ENCODE measurements at places on chromosomes 7 and 10.

- no peak for DNase-seq
Measured at GRCh38 chr7:125681508-125681907, 751.9 kb upstream of the POT1 start.

GRCh38 chr10:113434315-113434714 lies 118.5 kb upstream of the HABP2 start:
- no peak for DNase-seq

DNA sequence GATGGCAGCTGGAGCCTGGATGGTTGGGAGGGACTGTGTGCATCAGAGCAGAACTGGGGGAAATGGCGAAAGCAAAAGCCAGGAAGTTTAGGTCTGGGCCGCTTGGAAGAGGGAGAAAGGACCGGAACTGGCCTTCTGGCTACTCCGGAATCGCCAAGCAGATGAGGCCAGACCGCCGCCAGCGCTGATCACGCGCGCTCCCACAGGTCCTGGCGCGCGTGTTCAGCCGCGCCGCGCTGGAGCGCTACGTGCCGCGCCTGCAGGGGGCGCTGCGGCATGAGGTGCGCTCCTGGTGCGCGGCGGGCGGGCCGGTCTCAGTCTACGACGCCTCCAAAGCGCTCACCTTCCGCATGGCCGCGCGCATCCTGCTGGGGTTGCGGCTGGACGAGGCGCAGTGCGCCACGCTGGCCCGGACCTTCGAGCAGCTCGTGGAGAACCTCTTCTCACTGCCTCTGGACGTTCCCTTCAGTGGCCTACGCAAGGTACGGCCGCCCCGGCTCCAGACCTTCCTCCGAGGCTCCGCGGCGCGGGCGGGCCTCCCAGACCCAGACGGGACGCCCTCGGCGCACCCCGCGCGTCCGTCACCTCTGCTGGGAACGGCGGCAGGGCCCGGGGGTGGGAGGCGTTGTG lies 2.0 kb downstream of the CYP26C1 start:
- DNase-seq = no peak

GRCh38 chr10:11393858-11394257 lies 217.6 kb downstream of the USP6NL start:
- DNase-seq = no peak

DNA sequence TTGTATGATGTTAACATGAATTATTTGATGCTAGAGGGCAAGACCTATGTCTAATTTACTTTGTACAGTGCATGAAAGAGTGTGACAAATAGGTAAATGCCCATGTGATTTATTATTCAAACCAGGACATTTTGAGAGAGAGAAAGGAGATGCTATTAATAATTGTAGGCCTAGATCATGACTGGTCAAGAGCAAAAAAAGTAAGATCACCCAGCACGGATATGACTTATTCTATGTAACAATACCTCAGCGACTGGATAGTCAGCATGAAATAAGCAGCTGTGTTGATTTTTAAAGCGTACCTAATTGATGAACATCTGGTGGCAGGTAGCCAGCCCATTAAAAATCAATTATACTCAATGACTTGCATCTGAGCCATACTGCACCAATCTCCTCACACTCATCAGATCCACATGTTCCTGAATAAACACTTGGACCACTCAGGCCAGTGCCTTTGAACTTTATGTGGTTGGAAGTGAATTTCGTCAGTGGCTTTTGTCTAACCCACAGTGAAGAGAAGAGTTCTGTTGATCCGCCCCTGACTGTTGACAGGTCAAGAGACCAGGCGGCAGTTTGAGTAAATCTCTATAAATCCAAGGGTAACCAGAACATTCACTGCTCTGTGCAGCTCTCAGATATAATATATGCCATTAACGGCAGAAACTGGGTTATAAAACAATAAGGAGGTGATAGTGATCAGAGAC lies 435.3 kb downstream of the MDFIC start:
- peak; percentile 87 for DNase-seq

GRCh38 chr7:136717910-136718557 lies 150.4 kb upstream of the CHRM2 start:
- no peak for DNase-seq

Measured in fibroblast of lung (primary cell).